Activated naive CD4-positive, alpha-beta T cell treated with anti-CD3 and anti-CD28 coated beads for 36 hours (primary cell): ENCODE measurements at places on chromosomes 16 and 17. TPM values are rescaled to one million over a fixed set of nuclear protein-coding genes. Genes with fewer than 3 reads are reported as not detected.

DNA sequence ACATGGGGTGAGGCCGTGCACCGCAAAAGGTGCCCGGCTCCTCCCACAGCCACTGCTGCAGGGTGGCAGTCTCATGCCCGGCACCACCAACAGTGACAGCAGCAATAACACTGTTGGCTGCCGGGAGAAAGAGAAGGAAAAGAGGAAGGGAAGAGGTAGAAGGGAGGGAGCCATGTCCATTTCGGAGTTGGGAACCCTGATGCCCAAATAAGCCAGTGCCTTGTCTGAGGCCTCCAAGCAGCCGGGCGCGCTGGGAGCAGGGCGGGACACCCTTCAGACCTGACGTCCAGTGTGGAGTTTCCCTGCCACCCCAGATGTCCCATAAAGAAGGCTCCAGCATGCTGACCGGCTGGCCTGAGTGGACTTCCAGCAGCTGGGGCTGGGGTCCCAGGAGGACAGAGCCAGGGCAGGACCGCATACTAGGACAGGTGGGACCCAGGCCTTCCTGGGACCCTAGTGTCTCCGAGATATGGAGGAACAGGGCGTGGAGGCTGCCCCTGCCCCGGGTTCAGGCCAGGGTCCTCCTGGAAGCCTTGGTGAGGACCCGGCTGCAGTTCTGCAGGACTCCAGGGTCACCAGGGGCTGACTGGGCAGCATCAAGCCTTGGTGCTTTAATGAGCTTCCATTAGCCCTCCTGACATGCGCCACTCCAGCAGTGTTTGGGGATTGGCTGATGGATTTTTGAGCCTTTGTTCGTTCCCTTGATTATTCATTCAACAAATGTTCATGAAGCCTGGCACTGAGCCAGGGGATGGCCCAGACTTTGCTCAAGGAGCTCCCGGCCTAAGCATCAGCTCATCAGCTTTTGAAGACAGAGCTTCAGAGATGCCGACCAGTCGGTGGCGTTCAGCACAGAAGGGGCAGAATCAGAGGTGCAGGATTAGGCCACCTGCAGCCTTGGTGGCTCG, 223.6 kb upstream of the CIBAR2 start:
- no peak overlapping the region for H3K27ac ChIP-seq
- H3K36me3 ChIP-seq, result no peaks in the 10 kb centered on the region
- H3K4me3 ChIP-seq, result no peak overlapping the region
- DNase-seq, result peak; percentile 30
- H3K4me1 ChIP-seq, result peaks cover 7% of the 10 kb centered on the region
- no peaks in the 10 kb centered on the region for H3K27me3 ChIP-seq

The ITGAX gene
- 2.9 TPM for total RNA-seq

DNA sequence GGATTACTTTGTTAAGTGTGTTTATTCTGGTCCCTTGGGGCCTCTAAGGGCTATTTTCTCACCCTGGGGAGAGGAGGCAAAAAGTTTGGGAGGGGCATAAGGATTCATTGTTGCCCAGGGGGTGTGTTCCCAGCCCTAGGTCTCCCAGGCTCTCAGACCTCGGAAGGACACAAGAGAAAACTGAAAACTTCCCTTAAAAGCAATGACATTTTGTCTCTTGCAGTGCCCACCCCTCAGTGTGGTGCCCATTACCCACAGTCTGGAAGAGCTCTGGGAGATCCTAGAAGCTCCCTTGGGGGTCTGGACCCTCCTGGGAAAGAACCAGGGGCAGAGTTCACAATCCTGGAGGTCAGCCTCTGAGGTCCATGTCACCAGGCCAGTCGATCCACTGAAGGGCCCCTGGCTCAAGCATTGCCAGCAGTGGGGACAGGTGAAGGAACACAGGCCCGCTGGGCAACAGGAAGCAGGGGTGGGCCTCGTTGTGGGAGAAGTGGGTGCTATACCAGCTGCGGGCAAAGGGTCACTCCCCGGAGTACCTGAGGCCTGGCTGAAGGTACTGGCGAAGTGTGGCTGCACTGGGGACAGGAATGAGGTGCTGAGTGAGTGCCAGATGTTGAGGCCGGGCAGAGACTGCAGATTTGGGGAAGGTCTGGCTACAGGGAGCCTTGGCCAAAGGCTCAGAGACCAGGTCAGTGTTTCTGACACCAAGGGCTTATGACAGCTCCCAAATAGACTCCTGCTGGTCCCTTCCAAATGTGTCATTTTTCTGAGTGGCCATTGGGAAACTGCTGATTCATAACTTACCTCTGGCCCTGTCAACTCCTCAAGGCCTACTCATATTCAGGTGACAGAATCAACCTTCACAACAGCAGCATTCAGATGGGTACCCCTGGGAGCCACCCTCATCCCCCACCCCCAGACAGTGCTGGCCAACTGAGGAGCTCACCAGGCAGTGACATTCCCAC, 4.6 kb upstream of the ZNF747 start:
- no peak overlapping the region for H3K4me3 ChIP-seq
- peaks cover 28% of the 10 kb centered on the region for H3K4me1 ChIP-seq
- peaks cover 35% of the 10 kb centered on the region for H3K36me3 ChIP-seq
- H3K27ac ChIP-seq, result no peak overlapping the region

DNA sequence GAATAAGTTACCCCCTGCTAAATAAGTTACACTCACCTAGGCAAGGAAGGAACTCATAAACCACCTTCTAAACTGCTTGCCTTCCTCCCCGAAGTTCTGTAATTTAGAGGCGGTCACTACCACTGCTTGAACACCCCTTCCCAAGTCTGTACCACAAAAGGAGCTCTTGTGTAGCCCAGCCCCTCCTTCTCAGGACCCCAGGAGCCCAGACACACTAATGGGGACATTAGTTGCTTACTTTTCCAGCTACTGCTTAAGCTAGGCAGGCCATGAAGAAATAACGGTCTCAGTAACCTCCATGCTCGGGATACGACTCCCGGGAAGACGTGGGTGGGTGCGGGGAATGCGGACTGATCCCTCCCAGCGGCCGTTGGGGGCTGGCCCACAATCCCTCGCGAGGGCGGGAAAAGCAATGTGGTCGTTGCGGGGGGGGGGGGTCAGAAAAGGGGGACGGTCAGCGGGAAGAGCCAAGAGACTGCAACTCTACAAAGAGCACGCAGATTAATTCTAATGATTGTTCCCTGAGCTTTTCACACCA, at the start of gene TEX14:
Gene TEX14, minus strand, starts transcription at position 345 of the 538 bp plus-strand sequence. CDS start 40,044 bp downstream, outside the sequence.
- DNase-seq, result no peak
- H3K27me3 ChIP-seq, result no peaks in the 10 kb centered on the region
- peak within 1 kb of the TSS; percentile 93 for H3K27ac ChIP-seq

GRCh38 chr17:71145486-71145885, 975.3 kb upstream of the SOX9 start:
- H3K27me3 ChIP-seq, result no peaks in the 10 kb centered on the region
- H3K4me1 ChIP-seq, result no peaks in the 10 kb centered on the region
- H3K36me3 ChIP-seq, result no peaks in the 10 kb centered on the region
- no peak for DNase-seq
- H3K27ac ChIP-seq, result no peak overlapping the region
- no peak overlapping the region for H3K4me3 ChIP-seq

The CDH16 gene
- total RNA-seq, result not detected

DNA sequence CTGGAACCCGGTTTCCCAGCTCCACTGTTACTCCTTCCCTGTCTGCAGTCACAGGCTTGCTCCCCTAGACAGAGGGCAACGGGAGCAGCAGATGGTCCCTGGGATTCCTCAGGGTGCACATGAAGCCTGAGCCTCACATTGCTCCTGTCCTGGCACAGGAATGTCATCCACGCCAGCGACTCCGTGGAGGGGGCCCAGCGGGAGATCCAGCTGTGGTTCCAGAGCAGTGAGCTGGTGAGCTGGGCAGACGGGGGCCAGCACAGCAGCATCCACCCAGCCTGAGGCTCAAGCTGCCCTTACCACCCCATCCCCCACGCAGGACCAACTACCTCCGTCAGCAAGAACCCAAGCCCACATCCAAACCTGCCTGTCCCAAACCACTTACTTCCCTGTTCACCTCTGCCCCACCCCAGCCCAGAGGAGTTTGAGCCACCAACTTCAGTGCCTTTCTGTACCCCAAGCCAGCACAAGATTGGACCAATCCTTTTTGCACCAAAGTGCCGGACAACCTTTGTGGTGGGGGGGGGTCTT, 1.6 kb upstream of the DECR2 start:
- peak overlapping the region; percentile 83 for H3K4me3 ChIP-seq
- peaks cover 2% of the 10 kb centered on the region for H3K36me3 ChIP-seq
- H3K4me1 ChIP-seq, result peaks cover 23% of the 10 kb centered on the region
- DNase-seq, result no peak

DNA sequence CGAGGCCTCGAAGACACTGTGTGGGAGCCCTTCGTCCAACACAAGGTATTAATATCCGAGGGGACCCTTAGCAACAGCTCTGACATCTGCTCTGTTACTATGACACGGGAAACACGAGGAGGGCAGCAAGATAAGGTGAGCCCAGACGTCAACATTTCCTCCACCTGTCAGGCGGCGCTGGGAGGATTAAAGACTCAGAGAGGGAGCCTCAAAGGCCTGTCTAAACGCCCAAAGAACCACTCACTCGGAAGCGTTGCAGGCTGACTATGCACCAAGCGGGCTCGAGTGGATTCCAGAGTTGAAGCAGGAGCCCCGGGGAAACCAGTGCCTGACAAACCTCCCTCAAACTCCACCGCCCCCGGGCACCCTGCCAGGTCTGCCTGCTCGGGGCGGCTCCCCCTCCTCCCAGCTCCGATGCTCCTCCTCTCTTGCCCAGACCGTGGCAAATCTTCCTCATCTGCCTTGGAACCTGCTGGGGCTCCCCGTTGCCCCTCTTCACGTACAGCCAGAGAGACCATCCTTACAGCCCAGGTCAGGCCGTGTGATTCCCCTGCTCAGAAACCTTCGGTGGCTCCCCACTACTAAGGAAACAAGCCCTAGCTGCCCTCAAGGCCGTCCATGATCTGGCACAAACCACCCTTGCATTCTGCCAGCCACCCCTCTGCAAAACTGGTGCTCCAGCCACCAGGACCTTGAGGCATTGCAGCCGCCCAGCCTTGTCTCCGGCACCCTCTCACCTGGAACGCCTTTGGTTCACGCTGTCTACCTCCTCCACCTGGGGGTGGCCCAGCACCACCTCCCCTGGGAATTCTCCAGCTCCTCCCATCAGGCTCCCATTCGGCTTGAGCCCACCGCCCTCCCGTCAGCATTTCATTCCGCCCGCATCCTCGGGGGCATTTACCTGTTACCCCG, 16.2 kb downstream of the RPH3AL start:
- peak; percentile 55 for DNase-seq
- H3K27ac ChIP-seq, result no peak overlapping the region
- H3K27me3 ChIP-seq, result no peaks in the 10 kb centered on the region
- peak overlapping the region; percentile 24 for H3K4me3 ChIP-seq
- H3K4me1 ChIP-seq, result peaks cover 44% of the 10 kb centered on the region
